Osteoblast (primary cell): ENCODE measurements at places on chromosomes 11 and 22. TPM values are rescaled to one million over a fixed set of nuclear protein-coding genes. Genes with fewer than 3 reads are reported as not detected.
A peak's percentile ranks its signal among the peaks of the same experiment; 100 is the strongest.

- no peaks in the 10 kb centered on the region for H3K4me1 ChIP-seq
- H3K4me3 ChIP-seq = no peak overlapping the region
- no peak overlapping the region for H3K27ac ChIP-seq
Observed at GRCh38 chr11:46800177-46800576, 45.9 kb downstream of the CKAP5 start.

GRCh38 chr22:26482161-26482560, 1.4 kb downstream of the HPS4 start:
- H3K4me3 ChIP-seq = no peak overlapping the region
- H3K27ac ChIP-seq = peak overlapping the region; percentile 92
- peaks cover 37% of the 10 kb centered on the region for H3K4me1 ChIP-seq

- no peak for DNase-seq
- H3K4me1 ChIP-seq = peaks cover 36% of the 10 kb centered on the region
- H3K27ac ChIP-seq = peak overlapping the region; percentile 94
- H3K4me3 ChIP-seq = peak overlapping the region; percentile 79
- peaks cover 12% of the 10 kb centered on the region for H3K36me3 ChIP-seq
Observed at GRCh38 chr11:120326228-120326627, 1.1 kb downstream of the TLCD5 start.

GRCh38 chr11:56916162-56916561, 72.6 kb upstream of the OR5AK2 start:
- H3K36me3 ChIP-seq = no peaks in the 10 kb centered on the region
- no peaks in the 10 kb centered on the region for H3K27me3 ChIP-seq
- no peak overlapping the region for H3K27ac ChIP-seq
- no peak overlapping the region for H3K4me3 ChIP-seq
- no peaks in the 10 kb centered on the region for H3K4me1 ChIP-seq

GRCh38 chr22:49271831-49272230, 555.8 kb downstream of the BRD1 start:
- no peaks in the 10 kb centered on the region for H3K4me1 ChIP-seq
- DNase-seq = no peak
- H3K36me3 ChIP-seq = no peaks in the 10 kb centered on the region
- no peaks in the 10 kb centered on the region for H3K27me3 ChIP-seq

Gene SEC14L2
- 16.6 and 19.2 TPM in 2 replicates for total RNA-seq

Gene MAPK8IP1
- 8.0 and 9.7 TPM in 2 replicates for total RNA-seq

Gene FAT3
- 2.2 and 3.5 TPM in 2 replicates for total RNA-seq

Gene OOSP4B
- not detected in 2 replicates for total RNA-seq
